ENCODE measurements at places on chromosomes 4 and X. TPM values are rescaled to one million over a fixed set of nuclear protein-coding genes. Genes with fewer than 3 reads are reported as not detected.

The LRBA gene
- 26.4 TPM for total RNA-seq

The POLN gene
- 6.8 TPM for total RNA-seq

The GRSF1 gene
- total RNA-seq, result 61.1 TPM

The S100P gene
- not detected for total RNA-seq

The NOX1 gene
- total RNA-seq, result not detected

The TMPRSS11D gene
- not detected for total RNA-seq

The TLR10 gene
- not detected for total RNA-seq

The TRIM61 gene
- 0.34 TPM for total RNA-seq

DNA sequence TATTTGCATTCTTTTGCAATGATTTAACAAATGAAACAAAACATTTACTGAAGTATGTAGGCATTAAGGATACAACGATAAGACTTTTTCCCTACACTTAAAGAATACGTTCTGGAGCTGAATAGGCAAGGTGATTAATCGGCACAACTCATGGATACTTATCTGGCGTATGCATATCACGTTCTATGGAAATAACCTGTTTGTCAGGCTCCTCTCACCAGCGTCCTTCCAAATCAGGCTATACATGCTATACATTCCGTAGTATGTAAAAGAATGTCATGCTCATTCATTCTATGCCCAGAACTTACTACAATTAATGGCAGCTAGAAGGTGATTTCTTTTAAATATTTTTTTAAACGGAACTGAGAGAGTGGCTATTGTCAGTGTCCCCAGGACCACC is 25.6 kb upstream of the TCEANC start:
- H3K36me3 ChIP-seq, result no peaks in the 10 kb centered on the region
- no peak overlapping the region for H3K27ac ChIP-seq
- H3K4me1 ChIP-seq, result no peaks in the 10 kb centered on the region
- no peaks in the 10 kb centered on the region for H3K27me3 ChIP-seq
- no peak for DNase-seq

GRCh38 chr4:19803406-19803805 is 448.3 kb upstream of the SLIT2 start:
- no peak overlapping the region for H3K4me3 ChIP-seq
- DNase-seq, result no peak
- no peaks in the 10 kb centered on the region for H3K4me1 ChIP-seq
- no peak overlapping the region for H3K27ac ChIP-seq

DNA sequence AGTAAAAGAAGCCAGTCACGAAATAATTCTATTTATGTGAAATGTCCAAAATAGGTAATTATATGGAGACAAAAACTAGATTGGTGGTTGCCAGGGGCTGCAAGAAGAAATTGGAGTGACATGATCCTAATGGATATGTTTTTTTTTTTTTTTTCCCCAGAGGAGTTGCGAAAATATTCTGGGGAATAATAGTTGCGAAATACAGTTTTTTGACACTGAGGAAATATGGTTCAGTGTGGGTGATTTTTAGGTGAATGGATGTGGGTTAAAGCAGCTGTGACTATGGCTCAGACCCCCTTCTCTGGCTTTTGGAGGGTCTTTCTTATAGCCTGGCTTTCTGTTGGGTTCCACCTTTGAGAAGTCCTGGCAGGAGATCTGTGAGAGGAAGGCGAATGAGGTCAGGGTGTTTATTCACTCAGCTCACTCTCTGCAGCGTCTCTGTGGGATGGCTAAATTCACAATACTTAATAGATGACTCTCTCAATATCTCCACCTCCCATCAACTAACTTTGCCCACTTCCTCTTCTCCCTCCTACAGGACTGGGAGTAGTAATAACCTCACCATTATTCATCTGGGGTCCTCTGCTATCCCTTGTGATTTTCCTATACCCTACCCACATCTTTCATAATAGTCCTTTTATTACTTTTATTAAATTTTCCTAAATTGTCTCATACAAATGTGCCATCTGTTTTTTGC is 15.3 kb upstream of the RAB9B start:
- no peak overlapping the region for H3K4me3 ChIP-seq
- no peaks in the 10 kb centered on the region for H3K27me3 ChIP-seq
- DNase-seq, result no peak
- H3K36me3 ChIP-seq, result no peaks in the 10 kb centered on the region
- H3K4me1 ChIP-seq, result no peaks in the 10 kb centered on the region
- no peak overlapping the region for H3K27ac ChIP-seq

GRCh38 chr4:121377076-121377475 is 3.7 kb downstream of the QRFPR start:
- no peak overlapping the region for H3K27ac ChIP-seq
- peaks cover 3% of the 10 kb centered on the region for H3K4me1 ChIP-seq
- DNase-seq, result no peak
- no peak overlapping the region for H3K4me3 ChIP-seq

DNA sequence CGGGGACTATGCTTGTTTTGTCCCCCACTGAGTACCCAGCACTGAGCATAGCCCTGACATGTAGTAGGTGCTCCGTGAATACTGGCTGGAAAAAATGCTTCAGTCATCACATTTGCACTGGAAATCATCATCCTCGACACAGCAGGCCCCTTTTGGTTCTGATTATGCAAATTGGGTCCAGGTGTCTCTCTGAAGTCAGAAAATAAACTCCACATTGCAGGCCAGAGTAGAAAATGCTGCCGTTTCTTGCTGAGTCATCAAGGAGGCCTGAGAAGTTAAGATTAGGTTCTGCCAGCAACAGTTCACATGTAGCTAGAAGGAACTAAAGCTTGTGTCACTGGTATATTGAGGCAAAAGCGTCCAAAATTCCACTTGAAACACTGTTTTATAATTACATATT is 15.0 kb upstream of the STK32B start:
- H3K4me3 ChIP-seq, result no peak overlapping the region
- H3K36me3 ChIP-seq, result no peaks in the 10 kb centered on the region
- no peak for DNase-seq
- no peak overlapping the region for H3K27ac ChIP-seq
- peaks cover 8% of the 10 kb centered on the region for H3K4me1 ChIP-seq
- H3K27me3 ChIP-seq, result peaks cover 4% of the 10 kb centered on the region

DNA sequence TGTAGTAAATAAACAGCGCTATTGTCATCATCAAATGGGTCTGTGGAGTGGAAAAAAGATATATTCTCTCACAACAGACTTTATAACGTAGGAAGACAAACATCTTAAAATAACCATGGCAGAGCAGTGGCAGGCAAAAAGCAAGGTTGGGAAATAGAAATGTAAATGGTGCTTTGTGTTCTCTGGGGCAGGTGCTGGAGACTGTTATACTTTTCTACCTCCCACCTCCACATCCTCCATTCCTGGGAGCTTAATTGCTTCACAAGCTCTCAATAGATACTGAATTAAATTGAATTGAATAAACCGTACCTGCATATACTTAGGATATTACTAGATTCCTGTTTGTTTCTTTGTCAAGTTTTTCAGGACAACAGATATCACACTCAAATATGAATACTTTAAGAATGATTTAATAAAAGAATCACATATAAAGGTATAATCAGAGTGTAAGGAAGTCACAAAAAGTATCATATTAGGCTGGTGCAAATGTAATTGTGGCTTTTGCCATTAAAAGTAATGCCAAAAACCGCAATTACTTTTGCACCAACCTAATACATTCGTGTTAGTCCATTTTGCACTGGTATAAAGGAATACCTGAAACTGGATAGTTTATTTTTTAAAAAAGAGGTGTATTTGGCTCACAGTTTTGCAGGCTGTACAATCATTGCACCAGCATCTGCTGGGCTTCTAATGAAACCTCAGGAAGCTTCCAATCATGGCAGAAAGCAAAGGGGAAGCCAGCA is 367.3 kb downstream of the GRIA2 start:
- no peaks in the 10 kb centered on the region for H3K4me1 ChIP-seq
- H3K27me3 ChIP-seq, result no peaks in the 10 kb centered on the region
- no peak for DNase-seq
- no peaks in the 10 kb centered on the region for H3K36me3 ChIP-seq

DNA sequence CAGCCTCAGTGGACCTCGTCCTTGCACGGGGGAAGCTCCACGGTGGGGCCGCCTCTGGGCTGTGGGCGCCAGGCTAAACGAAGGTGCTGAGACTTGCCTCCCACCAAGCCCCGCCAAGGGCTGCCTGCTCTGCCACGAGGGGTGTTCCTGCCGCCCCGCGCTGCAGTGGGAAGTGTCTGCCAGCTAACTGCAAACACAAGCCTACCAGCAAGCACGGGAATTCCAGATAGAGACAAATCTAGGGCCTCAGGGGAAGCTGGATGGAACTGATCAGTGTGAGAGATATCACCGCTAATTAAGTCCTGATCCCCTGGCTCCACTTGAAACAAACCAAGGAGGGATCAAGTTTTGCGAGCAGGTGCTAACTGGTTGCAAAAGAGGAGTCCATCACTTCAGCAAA is 181.6 kb upstream of the LEF1 start:
- no peaks in the 10 kb centered on the region for H3K36me3 ChIP-seq
- H3K4me3 ChIP-seq, result no peak overlapping the region
- no peaks in the 10 kb centered on the region for H3K27me3 ChIP-seq
- no peak for DNase-seq

- no peak overlapping the region for H3K4me3 ChIP-seq
- no peak for DNase-seq
- no peaks in the 10 kb centered on the region for H3K36me3 ChIP-seq
- H3K27ac ChIP-seq, result no peak overlapping the region
- H3K27me3 ChIP-seq, result peaks cover 6% of the 10 kb centered on the region
These were observed 2.3 kb upstream of the MID1IP1 start for GRCh38 chrX:38798956-38799355.

- DNase-seq, result no peak
- H3K4me3 ChIP-seq, result no peak overlapping the region
- H3K27me3 ChIP-seq, result no peaks in the 10 kb centered on the region
- no peaks in the 10 kb centered on the region for H3K36me3 ChIP-seq
- H3K4me1 ChIP-seq, result peaks cover 17% of the 10 kb centered on the region
These were observed 578.0 kb downstream of the BCOR start for GRCh38 chrX:39519566-39520301.

DNA sequence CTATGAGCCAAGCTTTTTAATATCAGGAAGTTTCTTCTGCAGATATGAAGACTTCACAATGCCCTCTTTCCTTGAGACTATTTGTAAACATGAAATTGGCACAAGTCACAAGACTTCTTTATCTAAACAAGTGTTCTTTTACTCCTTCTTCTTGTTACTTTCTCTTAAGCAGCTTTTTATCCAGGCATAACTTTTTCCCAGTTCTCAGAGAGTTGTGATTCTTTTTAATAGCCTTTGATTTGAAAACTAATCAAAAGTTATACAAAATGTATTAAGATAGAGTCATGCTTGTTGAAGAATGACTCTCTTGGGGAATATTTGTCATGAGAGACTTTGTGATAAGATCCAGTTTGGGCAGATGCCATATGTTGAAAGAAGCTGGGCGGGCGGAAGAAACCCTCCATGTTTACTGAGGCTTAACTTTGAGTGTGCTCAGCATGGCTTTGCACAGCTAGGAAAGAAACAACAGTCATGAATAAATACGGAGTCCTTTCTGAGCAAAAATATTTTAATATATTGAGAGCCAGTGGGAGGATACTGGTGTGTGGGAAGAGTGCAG is 39.3 kb downstream of the SYTL5 start:
- no peaks in the 10 kb centered on the region for H3K27me3 ChIP-seq
- H3K4me3 ChIP-seq, result no peak overlapping the region
- no peak overlapping the region for H3K27ac ChIP-seq
- H3K4me1 ChIP-seq, result no peaks in the 10 kb centered on the region
- H3K36me3 ChIP-seq, result no peaks in the 10 kb centered on the region
- DNase-seq, result no peak

DNA sequence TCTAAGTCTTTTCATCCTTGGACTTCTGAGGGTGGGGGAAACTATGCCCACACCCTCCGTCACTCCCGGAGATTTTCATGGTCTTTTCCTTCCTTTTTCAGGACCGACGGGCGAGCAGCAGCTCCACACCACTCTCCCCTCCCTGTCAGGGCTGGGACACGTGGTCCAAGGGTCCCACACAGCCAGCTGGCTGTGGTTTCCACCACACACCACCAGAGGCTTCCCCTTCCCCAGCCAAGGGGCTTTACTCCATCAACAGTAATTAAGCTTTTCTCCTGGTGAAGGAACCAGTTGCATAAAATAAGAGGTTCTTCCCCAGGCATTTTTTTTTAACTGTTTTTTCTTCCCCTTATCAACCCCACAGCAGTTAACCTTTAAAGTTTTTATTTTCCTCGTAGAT is 453.9 kb downstream of the GPAT3 start:
- no peaks in the 10 kb centered on the region for H3K36me3 ChIP-seq
- DNase-seq, result no peak
- H3K4me1 ChIP-seq, result no peaks in the 10 kb centered on the region

GRCh38 chr4:185685804-185686203 is 126.2 kb downstream of the SORBS2 start:
- H3K27ac ChIP-seq, result no peak overlapping the region
- H3K27me3 ChIP-seq, result no peaks in the 10 kb centered on the region
- no peaks in the 10 kb centered on the region for H3K36me3 ChIP-seq
- H3K4me1 ChIP-seq, result peaks cover 3% of the 10 kb centered on the region

GRCh38 chrX:130125091-130125874 is 15.0 kb upstream of the ELF4 start:
- H3K4me1 ChIP-seq, result peaks cover under 1% of the 10 kb centered on the region
- H3K27ac ChIP-seq, result no peak overlapping the region
- no peak overlapping the region for H3K4me3 ChIP-seq
- H3K27me3 ChIP-seq, result peaks cover 3% of the 10 kb centered on the region
- DNase-seq, result no peak
- H3K36me3 ChIP-seq, result no peaks in the 10 kb centered on the region

All from glutamatergic neuron (in vitro differentiated cells).